ENCODE measurements at places on chromosomes 7 and 10.

DNA sequence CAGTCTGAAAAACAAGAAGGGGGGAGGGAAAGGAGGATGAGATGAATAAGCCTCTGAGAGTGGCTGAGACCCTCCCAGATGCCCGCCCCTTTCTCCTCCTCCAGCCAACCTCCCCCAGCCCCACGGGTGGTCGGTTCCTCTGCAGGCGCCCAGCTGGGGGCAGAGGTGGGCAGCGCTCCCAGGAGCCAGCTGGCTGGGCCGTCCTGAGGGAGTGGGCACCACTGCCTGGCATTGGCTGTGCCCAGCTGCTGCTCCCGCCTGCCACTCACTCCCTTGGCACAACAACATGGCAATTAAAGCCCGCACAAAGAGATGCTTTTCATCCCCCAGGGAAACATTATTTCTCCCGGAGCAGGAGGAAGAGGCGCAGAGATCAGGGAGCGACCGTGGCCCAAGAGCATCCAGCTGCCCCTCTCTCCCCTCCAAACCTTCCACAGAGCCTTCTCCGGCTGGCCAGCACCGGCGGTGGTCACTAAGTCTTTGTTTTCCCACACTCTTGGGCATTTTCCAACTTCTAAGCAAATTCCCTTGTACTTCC, 107.2 kb downstream of the SPDYE5 start:
- no peak for DNase-seq

DNA sequence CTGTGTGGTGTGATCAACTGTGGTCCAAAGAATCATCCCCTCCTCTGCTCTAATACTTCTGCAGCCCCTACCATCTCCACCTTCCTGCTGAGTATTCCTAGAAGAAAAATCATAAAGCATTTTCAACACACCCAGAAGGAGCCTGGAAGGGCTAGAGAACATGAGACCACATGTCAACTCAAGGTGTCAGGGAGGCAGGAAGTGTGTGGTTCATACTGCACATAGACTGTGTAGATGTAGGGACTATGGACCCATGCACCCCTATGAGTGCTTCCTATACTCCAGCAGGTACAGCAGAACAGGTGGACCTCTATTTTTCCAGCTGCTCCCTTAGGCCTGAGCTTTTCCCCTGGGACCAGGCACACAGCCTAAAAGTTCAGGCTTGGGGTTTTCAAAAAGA, 2.6 kb upstream of the ZNF746 start:
- no peak for DNase-seq

DNA sequence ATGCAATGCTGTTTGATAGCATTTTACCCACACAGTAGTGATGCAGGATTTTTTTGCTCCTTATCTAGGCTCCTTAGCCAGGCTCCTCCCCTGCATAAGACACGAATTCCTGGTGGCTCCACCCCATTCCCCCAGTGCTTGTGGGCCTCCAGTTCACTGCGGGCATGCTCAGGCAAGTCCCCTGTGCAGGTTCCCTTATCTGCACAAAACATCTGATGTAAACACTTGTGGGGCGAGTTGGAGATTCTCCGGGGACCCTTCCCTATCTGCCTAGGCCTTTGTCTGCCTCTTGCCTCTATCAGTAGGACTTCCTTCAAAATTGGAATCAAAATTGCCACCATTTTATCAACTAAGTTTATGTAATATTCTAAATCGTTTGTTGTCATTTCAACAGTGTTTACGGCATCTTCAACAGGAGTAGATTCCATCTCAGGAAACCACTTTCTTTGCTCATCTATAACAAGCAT, 5.4 kb upstream of the STK17A start:
- DNase-seq, result no peak

DNA sequence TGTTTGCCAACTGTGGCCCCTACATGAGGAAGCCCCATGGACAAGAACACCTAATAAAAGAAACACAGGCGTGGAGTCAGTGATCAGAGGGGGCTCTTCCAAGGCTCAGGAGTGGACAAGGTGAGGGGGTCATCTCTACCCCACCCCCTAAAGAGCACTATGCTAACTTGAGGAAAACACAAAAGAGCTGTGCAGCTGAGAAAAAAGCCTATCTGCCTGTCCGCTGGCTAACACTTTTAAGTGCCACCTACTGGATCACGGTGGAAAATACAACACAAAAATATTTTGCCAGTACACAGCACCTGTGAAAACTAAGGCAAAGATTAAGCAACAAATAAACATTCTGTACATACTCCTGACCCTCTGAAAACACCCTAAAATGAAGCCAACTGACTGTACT, 53.1 kb upstream of the COBL start:
- no peak for DNase-seq

GRCh38 chr10:93566435-93567276, at the start of gene FFAR4:
Gene FFAR4 (plus strand): TSS chr10:93566665. CDS start chr10:93566721, 56 bp downstream.
- DNase-seq, result no peak

DNA sequence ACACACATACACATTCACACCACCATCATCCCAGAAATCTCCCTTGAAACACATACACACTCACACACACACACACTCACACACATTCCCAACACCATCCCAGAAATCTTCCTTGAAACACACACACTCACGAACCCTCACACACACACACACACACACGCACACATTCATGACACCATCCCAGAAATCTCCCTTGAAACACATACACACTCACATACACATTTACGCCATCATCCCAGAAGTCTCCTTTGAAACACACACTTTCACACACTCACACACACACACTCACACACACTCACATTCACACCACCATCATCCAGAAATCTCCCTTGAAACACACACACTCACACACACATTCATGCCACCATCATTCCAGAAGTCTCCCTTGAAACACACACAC, 360 bp upstream of the OPN4 start:
- no peak for DNase-seq

DNA sequence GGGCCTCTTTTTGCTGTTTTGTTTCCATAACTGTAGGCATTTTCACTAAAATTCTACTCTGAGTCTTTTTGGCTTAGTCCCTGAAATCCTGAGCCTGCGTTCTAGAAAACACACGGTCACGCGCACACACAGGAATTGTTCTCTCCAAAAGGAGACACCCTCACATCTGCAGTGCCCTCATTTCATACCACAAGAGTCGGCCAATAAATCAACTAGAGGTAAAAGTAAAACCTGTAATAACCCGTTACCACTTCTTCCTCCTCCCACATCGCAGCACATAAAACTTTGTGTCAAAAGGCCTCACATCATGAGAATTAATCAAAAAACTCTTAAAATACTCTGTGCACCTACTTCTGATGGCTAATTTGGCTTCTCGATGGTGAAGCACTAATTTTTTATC, 133.3 kb upstream of the MGMT start:
- DNase-seq, result no peak

DNA sequence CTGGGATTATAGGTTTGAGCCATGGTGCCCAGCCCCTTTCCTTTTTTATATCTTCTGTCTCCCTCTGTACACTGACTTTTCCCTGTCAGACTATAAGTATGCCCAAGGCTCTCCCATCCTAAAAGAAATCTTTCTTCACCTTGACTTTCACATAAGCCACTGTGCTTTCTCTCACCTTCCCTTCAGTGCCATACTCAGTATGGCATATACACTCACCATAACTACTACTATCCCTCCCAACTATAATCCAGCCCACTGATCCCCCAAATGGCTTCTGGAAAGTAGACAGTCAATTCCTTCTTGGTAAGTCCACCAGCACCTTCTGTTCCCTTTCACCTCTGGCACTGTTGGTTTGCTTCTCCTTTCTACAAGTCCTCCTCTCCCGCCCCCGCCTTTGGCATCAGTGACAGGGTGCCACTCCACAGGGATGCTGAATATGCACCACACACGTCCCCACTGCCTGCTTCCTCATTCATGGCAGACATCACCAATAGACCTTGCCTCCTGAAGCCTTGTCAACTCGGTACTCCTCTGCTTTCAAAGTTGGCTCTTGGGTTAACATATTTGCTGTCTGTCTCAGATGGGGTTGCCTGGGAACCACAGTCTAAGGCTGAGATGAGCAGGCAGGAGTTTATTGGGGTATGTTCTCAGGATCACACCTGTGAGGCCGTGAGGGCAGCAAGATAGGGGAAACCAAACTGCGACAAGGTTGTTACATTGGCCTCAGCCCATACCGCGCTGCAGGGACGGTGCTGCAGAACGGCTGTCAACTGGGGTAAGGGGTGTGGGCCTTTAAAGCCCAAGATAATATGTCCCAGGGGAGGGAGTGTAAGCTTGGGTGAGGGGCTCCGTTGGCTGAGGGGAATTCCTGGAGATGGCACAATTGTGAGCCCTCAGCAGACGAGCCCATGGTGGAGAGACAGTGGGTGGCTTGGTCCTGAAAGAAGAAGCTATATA, 7.2 kb upstream of the PSAP start:
- no peak for DNase-seq

GRCh38 chr10:49164559-49165188, 23.5 kb downstream of the TMEM273 start:
- no peak for DNase-seq

- DNase-seq, result no peak
Observed at GRCh38 chr10:53770903-53771302, 998.3 kb upstream of the MBL2 start.

DNA sequence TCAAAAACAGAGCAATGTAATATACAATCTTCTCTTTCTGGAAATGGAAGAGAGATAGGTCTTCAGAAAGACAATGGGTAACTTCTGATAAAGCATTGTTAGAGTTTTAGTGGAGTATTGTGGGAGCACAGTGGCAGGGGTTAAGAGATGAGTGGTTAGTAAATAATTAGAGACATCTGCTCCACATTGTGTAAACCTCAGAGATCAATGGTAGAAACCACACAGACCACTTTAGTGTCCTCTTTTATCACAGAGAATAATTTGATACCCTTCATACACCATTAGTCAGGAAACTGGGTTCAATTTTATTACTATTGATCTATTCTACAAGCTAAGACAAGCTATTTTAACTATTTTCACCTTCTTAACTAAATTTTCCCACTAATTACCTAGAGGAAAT, 35.9 kb upstream of the MAGI2 start:
- DNase-seq, result no peak

GRCh38 chr10:100879741-100880360, 32.9 kb upstream of the SLF2 start:
- DNase-seq, result no peak

DNA sequence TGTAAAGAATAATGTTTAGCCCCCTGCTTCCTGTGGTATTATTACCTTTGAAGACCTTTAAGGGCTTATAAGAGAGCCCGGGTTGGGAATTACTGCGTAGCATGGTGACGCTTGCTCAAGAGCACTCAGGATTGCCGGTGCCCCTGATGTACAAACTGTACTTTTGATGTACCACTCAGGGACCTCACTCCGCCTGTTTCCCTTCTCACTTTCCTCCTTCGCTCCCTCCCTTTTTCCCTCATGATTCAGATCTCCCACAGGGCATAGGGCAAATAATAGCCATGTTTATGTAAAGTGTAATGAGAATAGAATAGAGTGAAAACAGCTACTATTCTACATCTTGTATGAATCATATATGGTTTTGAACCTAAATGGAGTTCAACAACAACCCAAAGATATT, 77.8 kb upstream of the PDCD4 start:
- DNase-seq, result no peak

DNA sequence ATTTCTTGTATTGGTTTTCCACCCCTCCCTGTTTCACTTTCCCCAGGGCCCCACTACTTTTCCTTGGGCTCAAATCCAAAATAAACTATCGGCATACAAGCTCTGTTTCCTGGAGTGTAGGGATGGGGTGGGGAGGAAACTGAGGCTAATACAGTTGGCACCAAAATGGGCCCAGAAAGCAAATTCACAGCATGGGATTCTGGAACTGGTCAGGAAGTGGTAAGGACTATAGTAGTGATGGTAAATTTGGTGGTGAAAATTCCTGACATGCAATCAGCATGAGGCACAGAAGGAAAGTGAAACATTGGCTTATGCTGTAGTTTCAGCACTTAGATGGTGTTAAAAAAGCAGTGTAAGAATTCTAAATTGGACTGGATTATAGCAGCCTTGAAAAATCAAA, 8.7 kb upstream of the SAMD9L start:
- no peak for DNase-seq

DNA sequence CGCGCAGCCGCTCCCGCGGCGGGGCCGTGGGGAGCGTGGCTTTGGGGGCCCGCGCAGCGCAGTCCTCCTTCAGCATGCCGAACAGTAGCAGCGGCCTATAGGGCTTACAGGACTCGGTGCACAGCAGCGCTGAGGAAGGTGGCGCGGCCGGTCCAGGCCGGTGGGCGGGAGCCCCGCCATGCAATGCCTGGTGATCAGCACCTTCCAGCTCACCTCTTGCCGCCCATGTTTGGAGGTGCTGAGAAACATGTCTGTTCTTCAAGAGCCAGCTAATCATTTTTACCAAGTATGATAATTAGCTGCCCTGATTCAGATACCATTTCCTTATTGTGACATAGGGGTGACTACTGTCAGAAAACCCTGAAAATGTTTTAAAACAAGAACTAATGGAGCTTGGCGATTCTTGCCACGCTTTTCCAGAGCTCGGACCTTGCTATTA, 33.5 kb upstream of the SFTPD start:
- no peak for DNase-seq

- DNase-seq, result no peak
Observed at GRCh38 chr10:5509691-5510090, 10.3 kb upstream of the CALML5 start.

- no peak for DNase-seq
Observed at GRCh38 chr10:44937196-44938005, 22.2 kb upstream of the RASSF4 start.

- no peak for DNase-seq
Observed at GRCh38 chr7:149642589-149642988, 130.8 kb downstream of the ZNF467 start.

DNA sequence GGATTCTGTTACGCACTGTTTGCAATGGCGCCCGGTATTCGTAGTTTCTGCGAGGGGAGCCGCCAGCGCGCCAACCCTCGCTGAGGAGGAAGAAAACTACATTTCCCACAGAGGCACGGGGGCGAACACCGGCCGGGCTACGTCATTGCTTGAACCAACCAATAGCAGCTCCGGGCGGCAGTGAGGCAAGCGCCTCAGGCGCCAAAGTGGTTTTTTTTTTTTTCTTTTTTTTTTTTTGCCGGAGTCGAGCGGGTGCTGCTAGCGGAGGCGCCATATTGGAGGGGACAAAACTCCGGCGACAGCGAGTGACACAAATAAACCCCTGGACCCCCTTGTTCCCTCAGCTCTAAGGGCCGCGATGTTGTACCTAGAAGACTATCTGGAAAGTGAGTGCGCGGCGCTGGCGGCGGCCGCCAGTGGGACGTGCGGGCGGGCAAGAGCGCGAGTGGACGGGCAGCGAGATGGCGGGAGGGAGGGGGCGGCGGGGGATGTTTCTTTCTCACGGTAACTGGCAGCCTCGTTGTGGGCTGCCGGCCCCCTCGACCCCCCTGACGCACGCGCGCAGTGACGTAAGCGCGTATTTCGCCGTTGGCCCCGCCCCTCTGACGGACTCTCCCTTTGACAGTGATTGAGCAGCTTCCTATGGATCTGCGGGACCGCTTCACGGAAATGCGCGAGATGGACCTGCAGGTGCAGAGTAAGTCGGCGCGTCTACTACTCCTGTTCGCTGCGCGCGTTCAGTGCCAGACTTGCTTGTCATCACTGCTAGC, at the start of gene ING3:
TSS of gene ING3 (plus strand) at position 239 of the 770 bp plus-strand sequence. CDS start at position 359, 120 bp downstream.
- peak; percentile 89 for DNase-seq

- no peak for DNase-seq
Observed at GRCh38 chr7:24881623-24882022, 98.4 kb downstream of the OSBPL3 start.

- DNase-seq, result no peak
Observed at GRCh38 chr7:130814778-130815335, 80.8 kb upstream of the KLF14 start.
